Epithelial cell of prostate (primary cell): ENCODE measurements at places on chromosomes 12 and 14.
A peak's percentile ranks its signal among the peaks of the same experiment; 100 is the strongest.

- no peak for DNase-seq
Measured at GRCh38 chr12:46442738-46443137, 70.2 kb upstream of the SLC38A2 start.

GRCh38 chr12:122293081-122293480 lies 26.8 kb upstream of the VPS33A start:
- no peak for DNase-seq

- no peak for DNase-seq
Measured at GRCh38 chr14:60002819-60003492, 83.0 kb downstream of the LRRC9 start.

DNA sequence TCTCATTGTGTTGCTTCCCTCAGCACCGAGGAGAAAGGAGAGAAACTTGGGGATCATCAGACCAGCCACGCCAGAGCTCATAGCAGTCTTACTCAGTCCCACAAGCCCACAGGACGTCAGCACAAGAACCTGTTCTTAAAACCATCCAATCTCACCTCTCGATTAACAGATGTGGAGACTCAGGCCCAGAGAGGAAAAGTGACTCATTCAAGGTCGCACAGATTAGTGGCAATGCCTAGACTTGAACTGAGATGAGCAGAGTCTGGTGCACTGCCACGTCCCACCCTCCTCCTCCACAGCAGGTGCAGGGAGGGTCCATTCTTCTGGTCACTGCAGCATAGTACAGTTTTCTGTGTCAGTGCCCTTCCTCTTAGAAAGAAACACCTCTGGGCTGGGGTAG lies 154.9 kb upstream of the PZP start:
- peak; percentile 64 for DNase-seq

DNA sequence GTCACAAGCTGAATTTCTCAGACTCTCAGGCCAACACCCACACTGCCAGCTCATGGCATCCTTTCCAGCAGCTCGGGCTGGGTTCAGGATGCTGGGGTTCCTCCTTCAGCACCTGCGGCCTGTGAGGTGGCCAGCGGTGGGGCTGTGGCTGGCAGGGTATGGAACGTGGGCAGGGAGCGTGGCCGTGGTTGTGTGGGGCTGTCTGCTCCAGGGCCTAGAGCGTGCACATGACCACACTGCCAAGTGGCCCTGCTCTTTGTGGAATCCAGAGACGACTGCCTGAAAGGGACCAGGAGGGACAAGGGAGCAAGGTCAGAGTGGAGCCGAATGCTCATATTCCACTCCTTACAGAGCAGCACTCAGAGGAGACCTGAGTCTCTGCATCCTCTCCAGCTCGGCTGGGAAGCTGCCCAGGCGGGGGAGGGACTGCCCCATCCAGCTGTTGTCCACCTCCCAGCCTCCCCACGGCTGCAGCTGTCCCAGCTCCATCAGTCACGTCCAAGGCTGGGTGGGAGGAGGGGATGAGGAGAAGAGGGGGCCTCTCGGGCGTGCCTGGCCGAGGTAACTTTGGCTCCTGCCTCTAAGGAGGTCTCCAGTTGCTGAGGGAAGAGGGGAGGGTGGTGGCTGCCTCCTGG lies 71.3 kb downstream of the TSPAN9 start:
- DNase-seq, result no peak

DNA sequence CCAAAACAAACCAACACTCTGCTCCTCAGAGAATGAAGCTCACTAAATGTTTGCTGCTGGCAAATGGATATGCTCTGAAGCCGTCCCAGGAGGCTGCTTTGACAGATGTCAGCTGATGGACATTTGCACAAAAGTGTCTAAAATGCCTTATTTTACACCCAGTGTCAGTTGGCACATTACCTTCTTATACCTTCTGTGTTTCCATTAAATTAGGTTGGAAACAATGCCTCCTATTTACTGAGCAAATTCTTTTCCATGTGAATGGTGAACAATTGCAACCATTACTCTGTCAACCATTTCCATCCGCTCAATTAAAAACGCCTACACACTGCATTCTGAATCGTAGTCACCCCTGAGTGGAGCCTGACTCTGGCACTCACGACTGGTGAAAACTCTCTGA lies 1679.9 kb upstream of the FLRT2 start:
- DNase-seq, result no peak

GRCh38 chr12:72133497-72134055 lies 138.6 kb upstream of the TRHDE start:
- no peak for DNase-seq

DNA sequence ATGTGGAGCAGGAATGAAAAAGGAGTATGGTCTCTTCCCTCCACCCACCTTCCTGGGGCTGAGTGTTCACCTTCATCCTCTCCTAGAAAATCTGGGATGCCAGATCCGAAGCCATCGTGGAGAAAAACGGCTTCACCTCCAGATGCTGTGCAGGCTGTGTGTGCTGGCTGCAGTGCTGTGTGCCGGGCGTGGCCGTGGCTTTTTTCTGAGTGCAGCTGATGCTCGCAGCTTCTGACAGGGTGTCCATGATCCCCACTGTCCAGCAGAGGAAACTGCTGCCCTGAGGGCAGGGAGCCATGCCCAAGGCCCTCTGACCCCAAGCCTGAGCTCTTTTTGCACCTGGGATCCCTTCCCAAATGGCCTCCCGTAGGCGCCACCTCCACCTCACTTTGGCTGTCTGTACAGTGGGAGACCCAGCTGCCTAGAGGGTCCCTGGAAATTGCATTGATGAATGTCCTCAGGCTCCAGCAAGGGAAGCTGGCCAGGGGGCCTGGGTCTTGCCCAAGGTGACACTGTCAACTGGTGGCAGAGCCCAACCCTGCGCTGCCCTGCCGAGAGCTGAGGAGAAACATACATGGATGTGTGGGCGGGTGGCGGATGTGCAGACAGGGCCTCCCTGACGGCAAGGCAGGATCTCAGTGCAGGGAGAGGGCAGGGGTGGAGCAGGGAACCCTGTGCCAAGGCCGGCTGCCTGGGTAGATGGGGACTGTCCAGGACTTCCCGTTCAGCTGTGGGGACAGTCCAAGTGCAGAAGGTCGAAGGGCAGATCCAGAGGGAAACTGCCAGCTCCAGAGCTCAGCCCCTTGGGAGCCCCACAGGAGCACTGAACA lies 53.3 kb downstream of the BEGAIN start:
- DNase-seq, result no peak

GRCh38 chr14:51248016-51248987 lies 8.3 kb downstream of the TMX1 start:
- DNase-seq, result no peak

- no peak for DNase-seq
Measured at GRCh38 chr12:7178481-7178880, 11.0 kb upstream of the PEX5 start.

DNA sequence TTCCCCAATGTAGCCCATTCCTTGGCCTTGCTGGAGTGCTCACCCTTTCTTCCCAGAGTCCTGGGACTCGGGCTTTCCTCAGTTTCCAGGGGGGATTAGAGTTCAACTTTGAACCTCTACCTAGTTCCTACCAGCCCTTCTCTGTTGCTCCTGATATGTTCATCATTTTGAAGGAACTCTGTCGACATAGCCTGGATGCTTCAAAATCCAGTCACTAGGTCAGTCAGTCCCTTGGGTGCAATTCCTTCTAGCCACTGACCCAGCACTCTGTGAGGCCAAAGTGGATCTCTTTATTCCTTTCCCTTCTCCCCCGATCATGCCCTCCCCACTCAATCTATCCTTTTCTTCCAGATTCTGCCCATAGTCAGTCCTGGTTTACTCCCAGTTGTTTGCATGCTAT lies 72.3 kb upstream of the TMCC3 start:
- DNase-seq, result no peak

- peak; percentile 10 for DNase-seq
Measured at GRCh38 chr12:5586201-5586600, 154.3 kb downstream of the NTF3 start.

DNA sequence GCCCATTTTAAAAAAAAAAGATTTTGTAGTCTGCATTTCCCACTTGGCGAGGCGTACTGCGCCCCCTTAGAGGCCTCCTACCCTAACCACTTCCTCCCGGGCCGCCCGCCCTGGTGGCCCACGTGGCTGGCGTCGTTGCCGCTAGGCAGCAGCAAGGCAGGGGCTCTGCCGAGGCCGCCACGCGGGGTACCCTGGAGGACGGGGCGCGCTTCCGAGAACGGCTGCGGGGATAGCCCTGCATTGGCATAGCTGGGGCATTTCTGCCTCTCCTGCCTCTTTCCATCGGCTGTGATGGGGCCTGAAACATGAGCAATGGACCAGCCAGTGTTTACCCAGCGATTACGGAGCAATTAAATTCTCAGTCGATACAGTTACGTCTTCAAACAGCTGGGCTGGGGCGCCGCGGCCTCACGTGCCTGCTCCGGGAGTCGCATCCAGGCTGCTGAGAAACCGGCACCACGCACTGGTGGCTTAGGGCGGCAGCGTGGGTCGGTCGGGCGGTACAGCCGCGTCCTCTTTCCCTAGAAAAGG lies 38.0 kb downstream of the IQSEC3 start:
- no peak for DNase-seq

GRCh38 chr14:74793506-74794155 lies 30.5 kb downstream of the YLPM1 start:
- no peak for DNase-seq

- no peak for DNase-seq
Measured at GRCh38 chr12:110582276-110583136, 612 bp downstream of the PPTC7 start.

GRCh38 chr12:39872425-39872824 lies 233.5 kb downstream of the SLC2A13 start:
- no peak for DNase-seq

DNA sequence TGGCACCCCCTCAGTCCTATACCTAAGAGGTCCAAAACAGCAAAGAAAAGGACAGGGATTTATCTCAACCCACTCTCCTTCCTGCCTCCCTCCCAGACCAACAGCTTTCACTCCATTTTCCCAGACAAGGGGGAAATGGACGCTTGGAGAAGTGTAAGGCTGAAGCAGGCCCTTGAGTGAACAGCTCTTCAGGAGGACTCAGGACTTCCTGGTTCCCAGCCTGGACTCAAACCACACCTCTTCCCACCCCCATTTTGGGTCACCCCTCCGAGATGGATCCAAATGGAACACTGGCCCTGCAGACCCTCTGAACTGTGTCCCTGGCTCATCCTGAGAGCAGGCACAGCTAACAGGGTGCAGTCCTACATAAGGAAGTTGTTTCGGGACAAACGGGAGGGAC lies 2.7 kb downstream of the KMT2D start:
- DNase-seq, result no peak

- no peak for DNase-seq
Measured at GRCh38 chr12:55025508-55025907, 5.7 kb downstream of the NEUROD4 start.

DNA sequence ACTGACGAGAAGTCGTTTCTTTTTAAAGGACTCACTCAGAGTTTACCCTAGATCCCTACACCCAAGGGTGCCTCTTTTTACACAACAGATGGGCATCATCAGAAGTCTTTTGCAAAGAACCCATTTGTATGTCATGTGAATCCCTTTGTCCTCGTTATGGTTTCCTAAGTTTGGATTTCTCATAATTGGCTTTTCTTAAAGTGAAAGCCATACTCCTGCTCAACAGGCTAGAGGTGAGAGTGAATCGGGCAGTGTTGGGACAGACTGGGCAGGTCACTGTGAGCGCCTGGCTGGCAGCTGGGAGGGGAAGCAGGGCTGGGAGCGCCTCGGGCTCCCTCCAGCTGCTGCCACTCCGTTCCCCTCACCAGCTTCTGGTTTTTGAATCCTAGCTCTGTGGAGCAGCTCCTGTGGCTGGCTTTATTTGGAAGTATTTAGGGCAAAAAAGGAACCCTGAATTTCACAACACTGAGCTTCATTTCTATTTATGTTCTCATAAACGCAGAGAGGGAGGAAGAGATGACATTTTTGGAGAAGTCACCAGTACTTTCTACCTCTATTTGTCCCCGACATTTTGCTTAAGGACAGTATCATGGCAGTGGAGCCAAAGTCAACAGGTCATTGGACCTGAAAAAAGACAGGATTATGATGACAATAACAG lies 63.8 kb upstream of the ACTN1 start:
- no peak for DNase-seq

DNA sequence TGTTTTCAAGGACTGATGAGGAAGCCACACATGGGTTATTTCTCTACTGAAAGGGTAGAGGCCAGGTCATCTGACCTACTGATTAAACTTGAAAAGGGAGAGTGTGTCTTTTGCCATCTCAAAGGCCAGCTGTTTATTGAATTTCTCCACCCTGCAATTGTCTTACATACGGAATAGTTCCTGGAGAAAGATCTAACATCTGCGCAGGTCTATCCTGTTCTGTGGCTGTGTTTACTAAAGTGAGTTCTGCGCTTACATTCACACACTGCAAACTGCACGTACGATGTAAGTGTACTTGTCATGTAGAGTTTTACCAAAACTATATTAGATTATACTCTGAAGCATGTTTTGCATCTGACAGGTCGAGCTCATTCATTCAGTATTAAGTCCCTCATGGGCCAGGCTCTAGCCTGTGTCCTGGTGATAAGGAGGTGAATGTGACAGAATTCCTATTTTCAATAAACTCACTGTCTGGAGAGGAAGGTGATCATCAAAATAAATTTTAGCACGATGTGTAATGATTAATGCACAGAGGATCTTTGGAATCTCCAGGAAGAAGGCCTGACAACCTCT lies 96.6 kb downstream of the PRKCH start:
- DNase-seq, result no peak

GRCh38 chr12:104792570-104792969 lies 165.5 kb downstream of the SLC41A2 start:
- peak; percentile 65 for DNase-seq

GRCh38 chr12:124490584-124491305 lies 76.7 kb downstream of the NCOR2 start:
- DNase-seq, result no peak

- no peak for DNase-seq
Measured at GRCh38 chr14:54085841-54086240, 129.2 kb upstream of the BMP4 start.

DNA sequence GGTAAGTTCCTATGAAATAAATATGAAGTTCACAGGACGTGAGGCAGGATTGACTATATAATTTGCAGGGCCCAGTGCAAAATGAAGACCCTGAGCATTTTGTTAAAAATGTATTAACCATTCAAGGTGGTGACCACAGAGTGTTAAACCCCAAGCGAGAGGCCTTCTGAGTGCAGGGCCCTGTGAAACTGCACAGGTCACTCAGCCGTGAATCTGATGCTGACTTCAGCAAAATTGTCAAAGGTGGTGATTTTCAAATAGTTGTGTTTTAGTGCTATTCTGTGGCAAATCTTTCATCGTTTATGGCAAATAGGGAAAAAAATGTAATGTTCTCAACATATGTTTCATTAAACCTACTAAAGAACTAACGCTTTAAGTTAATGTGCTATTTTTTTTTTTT lies 334.0 kb upstream of the NAV3 start:
- DNase-seq, result no peak
